Tongue (tissue), 3 donors: ENCODE measurements at places on chromosomes 16 and 17. TPM values are rescaled to one million over a fixed set of nuclear protein-coding genes. Genes with fewer than 3 reads are reported as not detected.
A peak's percentile ranks its signal among the peaks of the same experiment; 100 is the strongest.

Gene KRT25
- not detected for total RNA-seq

GRCh38 chr16:72876221-72876620 lies 171.7 kb downstream of the ZFHX3 start:
- peak; percentile 38 for DNase-seq

DNA sequence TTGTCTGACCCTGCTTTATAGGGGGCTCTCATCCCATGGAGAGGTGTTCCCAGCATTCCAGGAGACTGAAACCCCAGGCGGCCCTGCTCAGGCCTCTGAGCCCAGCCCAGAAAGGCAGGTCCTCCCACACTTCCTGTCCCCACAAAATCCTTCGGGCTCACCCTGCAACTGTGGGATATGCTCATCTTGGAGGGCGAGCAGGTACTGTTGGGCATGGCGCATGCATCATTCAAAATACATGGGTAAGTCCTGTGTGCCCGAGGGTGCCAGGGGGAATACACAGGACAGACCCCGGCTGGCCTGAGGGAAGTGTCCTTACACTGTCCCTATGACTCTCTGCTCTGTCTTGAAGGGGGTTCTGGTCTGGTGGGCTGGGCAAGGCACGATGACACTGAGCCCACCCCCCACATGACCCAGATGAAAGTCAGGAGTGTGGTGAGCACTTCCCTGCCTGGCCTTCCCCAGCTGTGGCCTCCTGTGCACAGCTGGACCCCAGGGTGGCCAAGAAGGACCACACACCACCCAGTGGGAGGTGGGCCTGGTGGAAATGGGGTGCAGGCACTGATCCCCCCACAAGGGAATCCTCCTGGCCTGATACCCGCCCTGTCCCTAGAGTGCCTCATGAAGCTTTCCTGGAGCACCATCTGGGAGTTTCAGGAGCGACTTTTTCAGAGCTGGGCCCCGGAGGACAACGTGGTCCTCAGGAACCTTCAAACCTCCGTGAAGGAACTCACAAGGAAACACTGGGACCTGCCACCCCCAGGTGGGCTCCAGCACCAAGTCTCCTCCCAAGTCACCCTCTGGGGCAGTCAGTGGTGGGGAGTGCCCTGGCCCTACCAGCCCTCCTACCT lies 46.7 kb downstream of the USP22 start:
- DNase-seq, result no peak

- no peak for DNase-seq
Measured at GRCh38 chr16:50676684-50677225, 4.4 kb downstream of the SNX20 start.

Gene PRR35
- total RNA-seq, result not detected

DNA sequence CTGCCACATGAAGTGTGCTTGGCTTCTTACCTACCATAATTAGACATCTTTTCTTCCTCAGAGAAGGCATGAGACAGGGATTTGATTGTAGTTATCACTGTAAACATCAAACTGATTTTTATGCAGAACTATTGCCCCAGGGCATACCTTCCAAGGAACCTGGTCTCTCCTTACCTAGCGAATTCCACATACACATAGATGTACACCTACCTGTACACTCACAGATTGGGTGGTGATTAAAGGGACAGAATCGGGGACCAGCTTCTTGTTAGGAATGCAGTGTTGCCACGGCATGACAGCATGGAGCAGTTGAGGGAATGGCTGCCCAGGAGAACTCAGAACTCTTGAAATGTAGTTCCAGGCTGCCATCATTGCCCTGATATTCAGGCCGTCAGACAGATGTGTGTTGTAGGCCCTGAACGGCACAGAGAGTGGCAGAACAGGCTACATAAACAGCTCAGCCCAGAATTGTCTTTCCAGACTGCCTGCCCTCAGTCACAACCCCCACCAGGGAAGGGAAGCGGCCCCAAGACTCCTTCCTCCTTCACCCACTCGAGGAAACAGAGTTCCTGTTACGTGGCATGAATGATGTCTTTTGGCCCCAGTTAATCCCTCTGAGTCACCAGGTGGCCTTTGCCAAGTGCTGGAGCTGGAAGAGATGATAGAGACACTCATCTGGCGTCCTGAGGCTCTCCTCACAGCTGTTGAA lies 17.8 kb upstream of the NAGLU start:
- peak; percentile 87 for DNase-seq

DNA sequence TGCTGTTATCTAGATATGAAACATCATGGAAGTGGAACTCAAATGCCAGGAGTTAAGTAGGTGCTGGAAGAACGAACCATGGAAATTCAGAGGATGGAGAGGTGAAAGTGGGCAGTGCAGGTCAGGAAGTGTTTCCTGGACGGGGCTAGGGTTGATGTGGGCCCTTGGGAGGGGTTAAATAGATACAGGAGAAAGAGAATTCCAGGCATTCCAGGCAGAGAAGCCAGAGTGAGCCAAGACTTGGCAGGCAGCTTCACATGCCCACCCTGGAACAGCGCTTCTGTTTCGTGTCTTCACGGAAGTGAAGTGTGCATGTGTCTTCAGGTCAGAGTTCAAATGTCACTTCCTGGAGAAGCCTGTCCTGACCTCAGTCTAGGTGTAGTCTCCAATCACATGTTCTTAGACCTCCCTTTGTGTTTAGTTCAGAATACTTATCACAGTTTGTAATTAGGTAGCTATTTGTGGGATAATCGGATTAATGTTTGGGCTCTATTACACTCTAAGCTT lies 41.3 kb downstream of the GP2 start:
- no peak for DNase-seq

GRCh38 chr17:48373130-48373830 lies 56.7 kb downstream of the SKAP1 start:
- no peak for DNase-seq

GRCh38 chr17:13476720-13477119 lies 125.0 kb downstream of the HS3ST3A1 start:
- DNase-seq, result no peak

- DNase-seq, result no peak
Measured at GRCh38 chr16:3509470-3509928, 8.7 kb downstream of the CLUAP1 start.

GRCh38 chr17:4357030-4357628 lies 9.3 kb downstream of the UBE2G1 start:
- DNase-seq, result no peak

Gene TPSD1
- total RNA-seq, result 0.51 TPM

DNA sequence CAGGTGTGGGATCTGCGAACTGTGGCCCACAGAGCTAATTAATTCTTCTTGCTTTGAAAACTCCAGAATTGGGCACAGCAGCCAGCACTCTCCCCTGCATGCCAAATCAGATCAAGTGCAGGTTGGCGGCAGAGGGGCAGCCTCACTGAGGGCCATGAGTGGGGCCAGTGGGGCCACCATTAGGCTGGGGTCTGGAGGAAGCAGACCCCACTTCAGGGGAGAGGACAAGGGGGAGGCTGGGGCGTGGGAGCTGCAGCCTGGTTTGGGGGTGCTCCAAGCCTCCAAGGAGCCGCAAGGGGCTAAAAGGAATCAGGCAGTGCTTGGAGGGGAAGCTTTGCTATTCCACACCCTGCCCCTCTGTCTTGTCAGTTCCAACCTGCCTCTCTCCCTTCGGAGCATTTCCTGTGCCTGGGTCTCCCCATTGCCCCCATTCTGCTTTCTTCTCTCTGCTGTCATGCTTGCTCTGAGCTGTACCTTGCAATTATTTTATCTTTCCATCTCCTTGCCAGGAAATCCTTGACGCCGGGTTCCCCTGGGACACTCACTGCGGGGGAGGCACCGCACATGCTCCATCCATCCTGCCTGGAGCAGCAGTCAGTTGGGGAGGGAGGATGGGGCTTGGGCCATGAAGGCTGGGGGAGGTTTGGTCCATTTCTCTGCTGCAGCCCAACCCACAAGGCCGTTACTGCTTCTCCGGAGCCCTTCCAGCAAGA lies 3.3 kb upstream of the ABCC3 start:
- DNase-seq, result no peak

Gene KCNJ12
- 34.0 TPM for total RNA-seq

- no peak for DNase-seq
Measured at GRCh38 chr17:9294661-9295210, 273.4 kb downstream of the NTN1 start.
